Fibroblast of upper back skin (primary cell): ENCODE measurements at places on chromosomes 3 and 15.

DNA sequence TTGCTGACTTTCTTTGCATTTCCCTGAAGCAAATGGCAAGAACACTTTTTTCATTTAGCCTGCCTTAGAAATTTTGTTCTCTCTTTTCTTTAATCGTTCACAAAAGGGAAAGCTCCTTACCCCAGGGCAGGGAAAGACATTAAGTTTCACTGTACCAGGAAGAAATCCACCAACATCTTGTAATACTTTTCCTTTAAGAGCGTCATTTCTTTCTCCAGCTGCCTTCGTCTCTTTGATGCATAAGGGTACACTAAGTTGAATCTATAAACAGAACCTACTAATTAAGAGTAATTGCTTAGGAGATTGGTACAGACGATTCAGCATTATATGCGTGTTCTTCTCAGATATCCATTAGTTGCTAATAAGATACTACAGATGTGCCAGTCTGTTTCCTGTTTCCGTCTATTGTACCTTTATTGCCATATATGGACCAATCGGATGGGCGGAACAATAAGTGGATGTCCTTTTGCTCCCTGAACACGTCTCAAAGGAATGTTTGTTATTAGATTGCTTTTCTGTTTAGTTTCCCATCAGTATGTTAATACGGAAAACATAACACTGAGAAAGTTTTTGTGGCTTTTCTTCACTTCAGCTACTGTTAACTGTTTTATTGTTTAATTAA, 276.7 kb upstream of the RARB start:
- peak; percentile 24 for DNase-seq

GRCh38 chr3:65587650-65588439, 450.9 kb downstream of the MAGI1 start:
- no peak for DNase-seq

DNA sequence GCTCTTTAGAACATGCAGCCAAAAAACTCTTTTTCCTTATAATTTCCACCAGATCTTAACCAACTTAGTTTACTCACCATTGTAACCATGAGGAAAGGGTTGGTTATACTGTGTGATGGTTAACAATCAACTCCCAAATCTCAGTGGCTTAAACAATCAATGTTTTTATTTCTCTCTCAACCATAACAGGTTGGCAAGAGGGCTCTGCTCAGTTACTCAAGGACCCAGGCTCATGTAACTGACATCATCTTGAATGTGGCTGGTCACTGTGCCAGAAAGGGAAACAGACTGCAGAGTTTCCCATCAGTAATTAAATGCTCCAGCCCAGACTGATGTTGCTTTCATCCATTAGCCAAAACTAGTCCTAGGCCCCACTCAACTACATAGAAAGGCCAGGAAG, 69.0 kb downstream of the ANKRD28 start:
- DNase-seq = no peak

GRCh38 chr3:50428007-50428633, 68.8 kb upstream of the TMEM115 start:
- no peak for DNase-seq

- DNase-seq = no peak
These were observed 2.8 kb downstream of the GOLGA8A start for GRCh38 chr15:34434627-34435305.

DNA sequence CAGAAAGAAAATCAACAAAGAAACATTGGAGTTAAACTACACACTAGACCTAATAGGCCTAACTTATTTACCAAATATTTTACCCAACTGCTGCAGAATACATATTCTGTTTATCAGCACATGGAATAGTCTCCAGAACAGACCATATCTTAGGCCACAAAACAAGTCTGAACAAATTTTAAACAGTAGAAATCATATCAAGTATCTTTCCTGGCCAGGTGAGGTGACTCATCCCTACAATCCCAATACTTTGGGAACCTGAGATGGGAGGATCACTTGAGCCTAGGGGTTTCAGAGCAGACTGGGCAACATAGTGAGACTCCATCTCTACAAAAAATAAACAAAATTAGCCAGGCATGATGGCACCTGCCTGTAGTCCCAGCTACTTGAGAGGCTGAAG, 18.1 kb upstream of the KPNA4 start:
- DNase-seq = no peak

- no peak for DNase-seq
These were observed 54.2 kb upstream of the CGNL1 start for GRCh38 chr15:57321973-57322601.

DNA sequence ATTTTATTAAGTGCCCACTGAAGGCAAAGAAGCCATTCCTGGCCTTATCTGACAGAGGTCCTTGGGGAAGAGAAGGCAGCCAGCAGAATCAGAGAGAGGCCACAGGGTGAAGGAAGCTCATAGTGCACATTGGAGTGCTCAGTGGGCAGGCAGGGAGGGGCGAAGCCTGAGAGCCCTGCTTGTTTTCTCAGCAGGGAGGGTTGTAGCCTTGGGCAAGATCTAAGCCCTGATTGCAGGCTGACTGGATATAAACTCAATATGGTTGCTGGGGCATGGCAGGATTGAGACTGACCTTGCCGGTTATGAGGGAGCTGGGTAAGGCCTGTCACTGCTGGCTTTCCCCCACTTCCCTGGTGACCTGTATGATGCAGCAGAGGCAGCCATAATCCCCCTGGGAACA, 7.5 kb upstream of the IGSF11 start:
- no peak for DNase-seq

GRCh38 chr15:101162701-101163483, 89.0 kb downstream of the CHSY1 start:
- no peak for DNase-seq

- no peak for DNase-seq
These were observed 422.1 kb downstream of the GRM7 start for GRCh38 chr3:7282988-7283387.

- DNase-seq = no peak
These were observed at the start of gene SLC28A2 for GRCh38 chr15:45251888-45252287. Gene SLC28A2 (plus strand): TSS chr15:45252234. CDS start chr15:45253216, 982 bp downstream.

- DNase-seq = peak; percentile 78
These were observed 366.8 kb upstream of the UMPS start for GRCh38 chr3:124363476-124363875.

DNA sequence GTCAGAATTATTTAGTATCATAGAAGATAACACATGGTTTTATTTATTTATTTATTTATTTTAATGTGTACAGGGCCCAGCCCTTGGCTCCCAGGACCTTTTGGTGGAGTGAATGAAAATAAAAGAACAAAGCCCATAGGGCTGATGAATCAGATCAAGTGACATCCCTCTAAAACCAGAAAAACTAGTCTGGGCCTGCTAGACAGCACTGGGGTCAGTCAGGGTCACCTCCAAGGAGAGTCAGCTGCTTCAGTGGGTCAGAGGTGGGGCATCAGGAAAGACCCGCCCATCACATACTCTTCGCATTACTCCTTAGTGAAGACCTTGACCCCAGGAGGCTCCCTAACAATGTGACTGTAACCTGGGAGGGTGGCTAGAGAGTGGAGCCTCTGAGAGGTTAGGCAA, 12.8 kb downstream of the PPCDC start:
- no peak for DNase-seq

DNA sequence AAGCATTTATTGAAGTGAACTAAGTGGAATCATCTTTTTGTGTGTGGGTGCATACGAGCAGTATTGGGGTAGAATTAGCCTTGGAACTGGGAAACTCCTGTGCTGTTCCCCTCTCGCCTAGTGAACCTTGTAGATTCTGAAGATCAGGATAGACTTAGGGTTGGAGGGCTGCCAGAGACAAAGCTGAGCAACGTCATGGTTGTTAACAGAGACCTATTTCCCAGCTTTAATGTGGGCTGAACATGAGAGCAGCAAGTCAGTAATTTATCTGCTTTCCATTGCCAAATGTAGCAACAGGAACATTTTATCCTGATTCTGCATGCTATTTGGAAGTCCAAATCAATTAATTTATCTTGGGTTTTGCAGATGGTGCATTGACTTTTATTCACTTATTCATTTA, 246.6 kb downstream of the IL20RB start:
- no peak for DNase-seq

- DNase-seq = no peak
These were observed 316.2 kb upstream of the THRB start for GRCh38 chr3:24810881-24811280.

DNA sequence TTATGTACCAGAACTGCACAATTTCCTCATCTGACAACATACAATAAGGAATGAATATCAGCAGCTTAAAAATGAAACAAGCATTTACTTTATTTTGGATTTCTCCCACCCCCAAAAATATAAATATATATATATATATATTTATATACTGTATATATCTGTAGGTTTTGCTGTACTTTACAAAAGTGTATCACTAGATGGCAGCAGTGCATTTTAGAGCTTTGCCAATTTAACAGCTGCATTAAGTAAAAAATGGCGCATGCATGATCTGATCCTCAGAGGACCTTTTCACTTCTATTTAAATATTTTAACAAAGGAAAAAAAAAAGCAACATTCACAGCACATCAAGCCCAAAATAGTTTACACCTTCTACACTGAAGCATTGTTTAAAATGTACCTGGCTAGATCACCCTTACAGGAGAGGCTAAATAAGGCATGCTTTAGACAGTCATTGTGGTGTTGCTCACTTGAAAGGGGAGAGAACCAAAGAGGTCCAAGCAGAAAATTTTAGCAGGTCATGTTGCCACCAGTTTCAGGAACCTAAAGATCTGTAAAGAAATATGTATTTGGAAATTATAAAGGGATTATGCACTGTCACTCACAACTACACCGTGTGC, 72.6 kb downstream of the NPTN start:
- DNase-seq = peak; percentile 81

DNA sequence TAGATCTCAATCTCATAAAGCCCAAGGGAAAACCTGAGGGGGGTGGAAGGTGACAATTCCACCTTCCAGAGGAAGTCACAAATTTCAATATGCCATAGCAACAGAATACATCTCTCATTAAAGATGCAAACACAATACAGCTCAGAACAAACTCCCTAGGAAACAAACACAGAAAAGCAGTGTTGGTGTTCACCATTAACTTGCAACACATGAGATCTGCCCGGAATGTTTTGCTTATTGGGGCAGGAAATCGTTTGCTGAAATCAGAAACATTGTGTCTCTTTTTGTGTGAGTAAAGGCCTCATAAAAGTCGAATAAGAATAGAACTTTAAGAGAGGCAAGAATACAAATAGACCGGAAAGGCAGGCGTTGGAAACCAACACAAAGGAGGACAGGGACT, 5.8 kb upstream of the RYR3 start:
- no peak for DNase-seq

GRCh38 chr15:90890839-90891238, 6.5 kb downstream of the FES start:
- DNase-seq = no peak

- no peak for DNase-seq
These were observed 48.8 kb downstream of the ACAP2 start for GRCh38 chr3:195394024-195394423.

DNA sequence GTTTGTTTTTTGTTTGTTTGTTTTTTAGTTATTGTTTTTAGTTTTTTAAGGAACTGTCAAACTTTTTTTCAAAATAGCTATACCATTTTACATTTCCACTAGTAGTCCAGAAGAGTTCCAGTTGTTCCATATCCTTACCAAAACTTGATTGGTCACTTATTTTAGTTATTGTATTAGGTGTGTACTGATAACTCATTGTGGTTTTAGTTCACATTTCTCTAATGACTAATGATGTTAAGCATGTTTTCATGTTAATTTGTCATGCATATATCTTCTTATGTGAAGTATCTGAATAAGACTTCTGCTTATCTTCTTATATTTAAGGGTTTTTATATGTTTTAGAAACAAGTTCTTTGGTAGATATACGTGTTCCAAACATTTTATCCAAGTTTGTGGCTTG, 89.5 kb downstream of the CD200R1L start:
- no peak for DNase-seq

DNA sequence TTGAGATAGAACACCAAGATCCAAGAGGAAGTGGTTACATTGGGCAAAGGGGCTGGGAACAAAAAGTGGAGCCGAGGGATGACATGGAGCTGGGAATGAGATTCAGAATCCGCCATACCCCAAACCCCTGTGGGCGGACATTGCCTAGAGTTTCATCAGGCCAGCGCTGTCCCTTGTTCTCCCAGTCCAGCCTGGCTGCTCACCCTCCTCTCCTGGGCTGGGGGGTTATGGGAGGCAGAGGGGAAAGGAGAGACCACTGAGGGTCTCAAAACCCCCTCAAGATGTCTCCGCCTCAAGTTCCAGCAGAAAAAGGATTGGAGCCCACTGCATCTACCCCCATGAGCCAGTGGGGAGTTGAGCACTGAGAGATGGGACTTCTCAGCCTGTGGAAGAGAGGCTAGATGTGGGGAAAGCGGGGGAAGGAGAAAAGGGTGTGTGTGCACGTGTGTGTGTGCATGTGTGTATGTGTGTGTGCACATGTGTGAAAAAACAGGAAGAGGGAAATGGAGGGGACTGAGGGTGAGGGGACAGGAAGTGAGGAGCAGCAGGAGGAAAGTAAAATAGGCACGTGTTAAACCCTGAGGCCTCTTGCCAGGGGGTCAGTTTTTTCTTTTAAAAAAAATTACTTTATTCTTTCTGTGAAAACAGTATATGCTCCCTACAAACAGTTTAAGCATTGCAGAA, 14.3 kb downstream of the GRM2 start:
- DNase-seq = no peak

DNA sequence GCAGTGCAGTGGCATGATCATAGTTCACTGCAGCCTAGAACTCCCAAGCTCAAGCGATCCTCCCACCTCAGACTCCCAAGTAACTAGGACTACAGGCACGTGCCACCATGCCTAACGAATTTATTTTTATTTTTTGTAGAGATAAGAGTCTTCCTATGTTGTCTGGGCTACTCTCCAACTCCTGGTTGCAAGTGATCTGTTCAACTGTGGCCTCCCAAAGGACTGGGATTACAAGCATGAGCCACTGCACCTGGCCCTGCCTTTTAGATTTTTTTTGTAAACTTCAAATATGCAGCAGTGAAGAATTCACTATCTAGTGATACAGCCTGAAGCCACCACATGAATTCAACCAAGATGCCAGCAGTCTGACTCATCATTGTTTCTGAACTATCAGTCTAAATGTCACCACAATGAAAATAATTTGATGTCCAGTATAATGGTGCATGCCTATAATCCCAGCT, 32.7 kb downstream of the UBXN7 start:
- DNase-seq = peak; percentile 64
